ENCODE measurements at places on chromosomes 2 and 18. TPM values are rescaled to one million over a fixed set of nuclear protein-coding genes. Genes with fewer than 3 reads are reported as not detected.

Gene TMEM169
- total RNA-seq, result 5.8 TPM

Gene TUBA3E
- not detected for total RNA-seq

- no peak for DNase-seq
These were observed 620.6 kb downstream of the IRS1 start for GRCh38 chr2:226179010-226179409.

DNA sequence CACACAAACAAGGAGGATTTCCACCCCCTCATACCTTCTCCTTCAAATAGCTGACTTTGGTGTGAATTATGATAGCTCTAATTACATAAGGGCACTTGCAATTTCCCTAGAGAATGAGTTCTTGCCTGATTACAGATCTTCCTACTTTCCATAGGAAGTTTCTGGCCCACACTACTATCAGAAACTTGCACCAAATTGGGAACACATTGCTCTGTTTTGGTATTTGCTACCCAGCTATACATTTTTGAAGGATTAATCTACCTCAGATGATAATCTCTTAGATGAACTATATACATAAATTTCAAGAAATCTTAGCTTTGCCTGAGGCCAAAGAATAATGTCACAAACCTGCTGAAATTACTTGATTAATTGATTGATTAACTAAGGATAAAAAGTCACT is 4.9 kb downstream of the DCC start:
- DNase-seq, result no peak

DNA sequence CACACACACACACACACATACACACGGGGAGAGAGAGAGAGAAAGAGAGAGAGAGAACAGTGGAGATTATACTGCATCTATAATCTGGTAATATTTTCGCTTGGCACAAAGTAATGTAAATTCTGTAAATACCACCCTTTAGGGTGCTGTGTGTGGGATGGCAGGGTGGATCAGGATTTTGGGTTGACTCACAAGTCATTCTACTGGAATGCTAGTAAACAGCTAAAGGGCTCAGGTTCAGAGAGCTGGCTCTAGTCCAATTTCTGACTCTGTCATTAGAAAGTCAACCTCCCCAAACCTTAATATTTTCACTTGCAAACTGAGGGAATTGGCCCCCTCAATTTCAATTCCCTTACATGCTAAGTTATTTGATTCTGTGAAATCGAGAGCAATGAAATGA is 308.3 kb downstream of the TSN start:
- no peak for DNase-seq

All from dorsolateral prefrontal cortex (tissue), 122 donors.